ENCODE measurements at places on chromosomes 7 and 10. TPM values are rescaled to one million over a fixed set of nuclear protein-coding genes. Genes with fewer than 3 reads are reported as not detected.

- DNase-seq = no peak
Observed at GRCh38 chr10:35643151-35644049, 1.3 kb upstream of the FZD8 start.

GRCh38 chr7:24866004-24866615 lies 108.8 kb upstream of the GSDME start:
- DNase-seq = no peak

GRCh38 chr7:2775785-2776184 lies 68.3 kb downstream of the GNA12 start:
- DNase-seq = no peak

GRCh38 chr7:15471669-15471950 lies 90.2 kb downstream of the AGMO start:
- no peak for DNase-seq

- no peak for DNase-seq
Observed at GRCh38 chr7:81608748-81609382, 161.0 kb downstream of the HGF start.

HOXA9 gene
- 92.9 TPM for polyA plus RNA-seq

EBF3 gene
- polyA plus RNA-seq = 1.1 TPM

DNA sequence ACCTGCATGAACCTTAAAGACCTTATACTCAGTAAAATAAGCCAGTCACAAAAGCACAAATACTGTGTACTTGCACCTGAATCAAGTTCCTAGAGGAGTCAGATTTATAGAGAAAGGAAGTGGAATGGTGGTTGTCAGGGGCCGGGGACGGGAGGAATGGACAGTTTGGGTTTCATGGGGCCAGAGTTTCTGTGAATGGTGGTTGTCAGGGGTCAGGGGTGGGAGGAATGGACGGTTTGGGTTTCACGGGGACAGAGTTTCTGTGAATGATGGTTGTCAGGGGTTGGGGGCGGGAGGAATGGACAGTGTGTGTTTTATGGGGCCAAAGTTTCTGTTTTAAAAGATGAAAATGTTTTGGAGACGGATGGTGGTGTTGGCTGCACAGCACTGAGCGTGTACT lies 260.0 kb upstream of the MKI67 start:
- peak; percentile 39 for DNase-seq

ICA1 gene
- 21.3 TPM for polyA plus RNA-seq

- peak; percentile 44 for DNase-seq
Observed at GRCh38 chr10:119161680-119162451, 3.6 kb downstream of the SFXN4 start.

ZNRF2 gene
- polyA plus RNA-seq = 18.0 TPM
